ENCODE measurements at places on chromosomes 2 and 18.

- no peak for DNase-seq
Observed at GRCh38 chr2:71720596-71721361, 267.4 kb downstream of the DYSF start.

DNA sequence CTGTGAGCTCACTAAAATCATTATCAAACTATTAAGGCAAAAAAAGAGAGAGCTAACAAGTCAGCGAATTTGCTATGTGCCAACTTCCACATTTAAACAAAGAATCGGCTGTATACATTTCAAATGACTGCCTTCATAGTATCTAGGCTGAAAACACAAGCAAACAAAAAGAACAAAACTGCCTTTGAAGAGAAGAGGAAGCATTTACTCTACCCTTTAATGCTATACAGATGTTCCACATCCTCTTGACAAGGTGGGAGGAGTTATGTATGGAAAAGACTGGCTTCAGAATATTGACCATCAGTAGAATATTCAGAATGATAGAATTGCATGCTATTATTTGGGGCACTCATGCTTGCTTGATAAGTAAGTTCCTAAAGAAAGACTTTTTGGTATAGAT is 741.7 kb downstream of the PLCL1 start:
- no peak for DNase-seq

DNA sequence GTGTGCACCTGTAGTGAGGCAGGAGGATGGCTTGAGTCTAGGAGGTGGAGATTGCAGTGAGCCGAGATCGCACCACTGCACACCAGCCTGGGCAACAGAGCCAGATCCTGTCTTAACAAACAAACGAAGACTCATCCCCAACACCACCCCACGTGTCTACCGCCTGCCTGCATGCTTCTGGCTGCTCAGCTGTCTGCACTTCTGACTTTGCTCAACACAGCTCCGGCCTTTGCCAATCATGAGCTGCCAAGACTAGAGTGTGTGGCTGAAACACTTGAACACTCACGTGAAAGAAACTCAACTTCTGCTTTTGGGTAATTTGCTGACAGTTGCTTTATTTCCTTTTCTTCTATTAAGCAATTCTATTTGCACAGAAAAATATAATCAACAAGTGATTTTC is 32.1 kb upstream of the SP3 start:
- DNase-seq = no peak

DNA sequence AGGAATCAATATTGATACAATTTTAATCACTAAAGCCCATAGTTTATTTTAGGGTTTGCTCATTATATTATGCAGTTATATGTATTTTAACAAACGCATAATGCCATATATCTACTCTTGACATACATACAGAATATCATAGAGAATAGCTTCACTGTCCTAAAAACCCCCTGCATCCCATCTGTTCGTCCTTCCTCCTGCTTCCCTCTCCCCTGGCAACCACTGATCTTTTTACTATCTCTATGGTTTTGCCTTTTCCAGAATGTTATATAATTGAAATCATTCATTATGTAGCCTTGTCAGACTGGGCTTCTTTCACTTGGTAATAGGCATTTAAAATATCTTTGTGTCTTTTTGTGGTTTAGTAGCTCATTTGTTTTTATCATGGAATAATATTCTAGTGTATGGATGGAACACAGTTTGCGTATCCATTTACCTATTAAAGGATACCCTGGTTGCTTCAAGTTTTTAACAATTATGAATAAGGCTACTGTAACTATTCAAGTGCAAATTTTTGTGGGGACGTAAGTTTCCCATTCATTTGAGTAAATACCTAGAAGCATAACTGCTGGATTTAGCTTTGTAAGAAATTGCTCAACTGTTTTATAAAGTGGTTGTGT is 801.6 kb upstream of the GCFC2 start:
- DNase-seq = no peak

DNA sequence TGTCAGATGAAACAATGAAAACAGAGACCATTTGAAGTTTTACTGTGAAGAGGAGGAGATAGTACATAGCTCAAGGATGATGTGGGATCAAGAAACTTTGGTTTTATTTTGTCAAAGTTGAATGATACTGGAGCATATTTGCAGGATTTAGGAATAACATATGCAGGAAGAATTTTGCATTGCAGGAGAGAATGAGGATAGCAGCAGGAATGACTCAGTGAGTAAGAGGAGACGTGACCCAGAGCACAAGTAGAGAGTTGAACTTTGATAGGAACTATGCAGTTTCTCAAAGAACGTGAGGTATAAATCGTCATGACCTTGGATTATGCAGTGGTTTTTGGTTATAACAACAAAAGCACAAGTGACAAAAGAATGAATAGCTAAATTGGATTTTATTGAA is 47.7 kb downstream of the MAPRE2 start:
- no peak for DNase-seq

GRCh38 chr2:50722776-50723175 is 309.2 kb downstream of the NRXN1 start:
- DNase-seq = no peak

GRCh38 chr2:190031969-190032618 is 30.4 kb downstream of the MSTN start:
- no peak for DNase-seq

All from LoVo (cell line).